ENCODE measurements at places on chromosomes 2 and 18. TPM values are rescaled to one million over a fixed set of nuclear protein-coding genes. Genes with fewer than 3 reads are reported as not detected.

Gene DPP10
- total RNA-seq = not detected

Gene TTL
- total RNA-seq = 20.8 TPM

GRCh38 chr2:237539681-237540080 is 26.7 kb upstream of the PRLH start:
- DNase-seq = no peak

- DNase-seq = no peak
These were observed 111.3 kb downstream of the TSN start for GRCh38 chr2:121866789-121867188.

GRCh38 chr2:72892506-72893173 is 5.4 kb downstream of the SPR start:
- DNase-seq = no peak

DNA sequence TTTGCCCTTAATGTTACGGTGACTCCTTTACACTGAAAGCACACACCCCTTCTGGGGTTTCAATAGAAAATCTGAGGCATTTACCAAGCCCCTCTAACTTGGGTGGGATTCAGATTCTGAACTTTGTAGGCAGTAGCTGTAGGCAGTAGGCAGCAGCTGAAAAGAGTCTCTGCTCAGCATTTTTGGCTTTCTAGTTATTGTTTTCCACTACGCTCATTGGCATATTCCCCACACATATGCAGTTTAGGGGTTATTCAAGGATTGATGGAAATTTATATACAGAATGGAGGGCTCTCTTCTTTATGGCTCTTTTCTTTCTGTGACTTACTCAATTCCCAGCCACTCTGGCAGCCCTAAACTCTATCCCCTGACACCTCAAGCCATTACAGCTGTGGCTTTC is 232.7 kb upstream of the REV1 start:
- no peak for DNase-seq

- DNase-seq = no peak
These were observed 28.0 kb downstream of the GCG start for GRCh38 chr2:162123806-162124758.

DNA sequence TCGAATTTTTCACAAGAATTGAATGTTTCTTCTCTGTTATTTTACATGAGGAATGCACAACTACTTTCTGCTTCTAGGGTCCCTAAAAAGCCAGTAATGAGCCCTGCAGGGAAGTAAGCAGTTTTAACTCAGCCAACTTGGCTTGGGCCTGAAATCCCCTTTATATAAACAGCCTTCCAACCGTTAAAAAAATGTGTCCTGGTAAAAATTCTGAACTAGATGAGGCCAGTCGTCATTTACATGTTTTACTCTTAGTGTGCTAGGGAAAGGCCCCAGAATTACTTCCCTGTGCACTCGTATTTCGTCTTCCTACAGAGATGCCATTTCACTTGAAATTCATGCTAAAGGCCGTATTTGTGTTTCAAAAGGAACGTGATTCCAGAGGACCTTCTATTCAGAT is 42.4 kb upstream of the RPE start:
- DNase-seq = no peak

- no peak for DNase-seq
These were observed 97.2 kb downstream of the SP100 start for GRCh38 chr2:230512955-230513748.

DNA sequence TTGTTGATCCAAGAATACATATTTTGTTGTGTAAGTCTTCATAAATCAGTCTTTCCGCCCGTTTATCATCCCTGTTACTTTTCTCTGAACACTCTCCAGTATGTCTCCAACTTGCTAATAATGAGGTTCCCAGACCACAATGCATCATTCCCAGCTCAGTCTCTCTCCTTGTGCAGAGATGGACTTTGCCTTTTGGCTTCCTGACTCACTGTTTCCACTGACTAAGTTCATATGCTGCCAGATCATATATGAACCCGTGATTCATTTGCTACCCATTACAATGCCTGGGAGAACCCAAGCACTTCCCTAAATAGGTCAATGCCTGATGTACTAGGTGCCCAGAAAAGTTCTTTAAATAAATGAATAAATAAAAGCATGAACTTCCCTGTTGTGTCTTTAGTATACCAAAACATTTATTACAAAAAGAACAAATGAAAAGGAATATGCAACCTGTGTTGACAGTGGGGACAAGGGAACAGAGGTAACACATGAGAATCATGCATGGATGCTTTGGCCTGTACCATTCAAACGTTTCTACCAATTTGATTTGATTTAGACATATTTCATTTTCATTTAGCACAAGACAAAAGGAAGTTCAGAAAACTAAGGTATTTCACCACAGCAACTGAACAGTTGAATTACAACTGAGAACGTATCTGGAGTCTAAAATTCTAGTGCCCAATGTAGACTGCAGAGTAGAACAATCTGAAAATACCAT is 215.4 kb upstream of the HNRNPA3 start:
- no peak for DNase-seq

GRCh38 chr18:49527631-49528327 is 34.1 kb upstream of the LIPG start:
- no peak for DNase-seq

GRCh38 chr18:5521000-5521399 is 22.8 kb downstream of the EPB41L3 start:
- DNase-seq = no peak

DNA sequence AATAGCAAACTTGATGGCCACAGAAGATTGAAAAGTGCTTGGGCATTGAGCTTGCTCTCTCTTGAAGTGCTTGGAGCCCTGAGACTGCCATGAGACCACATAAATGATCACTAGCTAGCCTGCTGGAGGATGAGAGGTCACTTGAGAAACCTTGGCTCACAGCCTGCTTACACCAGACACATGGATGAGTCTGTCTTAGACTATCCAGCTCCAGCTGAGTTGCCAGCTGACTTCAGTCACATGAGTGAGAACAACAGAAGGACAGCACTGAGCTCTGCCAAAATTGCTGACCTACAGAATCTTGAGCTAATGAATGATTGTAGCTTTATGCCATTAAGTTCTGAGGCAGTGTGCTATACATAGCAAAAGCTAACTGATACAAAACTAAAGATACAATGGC is 18.1 kb downstream of the NABP1 start:
- no peak for DNase-seq

GRCh38 chr2:1259746-1260145 is 153.5 kb upstream of the TPO start:
- no peak for DNase-seq

Data from activated B cell treated with CpG ODN at 0.5 μM for 24 hours (primary cell).